ENCODE measurements at places on chromosomes 16 and 17.

- no peak for DNase-seq
These were observed 22.5 kb upstream of the MEAK7 start for GRCh38 chr16:84526794-84527531.

DNA sequence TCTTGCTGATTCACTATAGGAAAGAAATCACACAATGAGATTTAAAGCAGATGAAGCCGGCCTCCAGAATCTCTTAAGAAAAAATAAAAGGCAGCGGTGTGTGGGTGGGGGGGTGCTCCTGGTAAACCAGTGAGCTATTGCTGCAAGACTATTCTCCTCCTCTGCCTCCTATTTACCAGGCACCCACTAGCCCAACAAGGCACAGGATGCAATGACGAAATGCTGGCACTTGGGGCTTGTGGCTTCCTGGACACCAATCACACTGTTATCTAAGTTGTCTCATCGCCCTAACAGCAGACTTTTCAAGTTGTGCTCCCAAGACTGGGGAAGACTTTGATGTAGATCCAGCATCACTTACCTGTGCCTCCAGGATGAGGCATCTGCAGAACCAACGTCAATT lies 50.2 kb upstream of the NDRG4 start:
- DNase-seq = no peak

DNA sequence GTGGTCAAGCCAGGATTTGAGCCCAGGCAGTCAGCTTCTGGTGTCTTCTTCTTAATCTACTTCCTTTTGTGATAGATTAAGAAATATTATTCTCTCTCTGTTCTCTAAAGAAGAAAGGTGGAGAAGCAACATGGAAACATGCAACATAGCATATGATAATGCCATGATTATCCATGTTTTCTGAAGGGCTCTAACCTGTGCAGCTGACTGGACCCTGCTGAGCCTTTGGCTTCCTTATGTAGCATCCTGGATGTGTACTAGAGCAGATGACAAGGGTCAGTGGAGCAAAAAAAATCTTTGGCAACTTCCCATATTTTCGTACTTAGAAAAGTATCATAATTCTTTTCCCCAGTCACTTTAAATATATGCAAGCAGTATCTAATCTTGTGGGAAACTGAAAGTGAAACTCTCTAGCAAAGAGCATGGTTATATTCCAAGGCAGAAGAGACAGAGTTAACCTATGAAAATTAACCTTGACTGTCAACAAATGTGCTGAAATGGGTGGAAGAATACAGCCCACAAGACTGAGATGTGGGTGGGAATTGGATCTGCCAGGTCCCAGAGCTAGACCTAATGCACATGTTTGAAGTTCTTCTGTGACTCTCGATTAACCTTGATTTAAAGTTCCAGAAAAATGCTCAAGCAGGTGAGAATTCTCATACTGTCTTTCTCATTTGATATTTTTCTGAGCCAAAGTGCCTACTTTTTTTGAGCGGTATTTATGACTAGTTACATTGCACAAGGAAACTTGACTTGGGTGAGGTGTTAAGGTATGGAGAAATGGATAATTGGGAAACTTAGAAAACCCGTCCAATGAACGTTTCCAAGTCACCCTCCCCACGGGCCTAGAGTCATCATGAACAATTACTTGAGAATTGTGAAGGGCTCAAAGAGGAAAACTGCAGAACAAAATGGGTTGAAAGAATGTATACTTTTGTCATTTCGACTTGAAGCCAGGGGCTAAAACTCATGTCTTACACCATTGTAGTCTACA lies 248.6 kb downstream of the FTO start:
- no peak for DNase-seq

DNA sequence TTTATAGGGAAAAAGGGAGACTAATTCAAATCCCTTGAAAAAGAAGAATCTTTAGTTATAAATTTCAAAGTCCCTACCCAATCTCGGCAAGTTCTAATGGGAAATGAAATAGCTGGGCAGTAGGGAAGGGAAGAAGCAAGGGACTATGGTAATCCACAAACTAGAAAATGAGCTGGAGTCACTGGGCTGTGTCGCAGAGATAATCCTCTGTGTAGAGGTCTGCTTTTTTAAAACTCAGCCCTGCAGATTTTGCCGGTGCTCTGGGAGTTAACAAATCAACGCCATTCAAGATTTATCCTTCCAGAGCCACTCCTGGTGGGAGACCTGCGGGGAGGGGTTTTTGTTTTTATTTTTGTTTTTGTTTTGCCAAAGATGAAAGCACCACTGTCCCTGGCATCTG lies 20.8 kb downstream of the SNX11 start:
- no peak for DNase-seq

- no peak for DNase-seq
These were observed 45.8 kb upstream of the ATF7IP2 start for GRCh38 chr16:10339777-10340732.

DNA sequence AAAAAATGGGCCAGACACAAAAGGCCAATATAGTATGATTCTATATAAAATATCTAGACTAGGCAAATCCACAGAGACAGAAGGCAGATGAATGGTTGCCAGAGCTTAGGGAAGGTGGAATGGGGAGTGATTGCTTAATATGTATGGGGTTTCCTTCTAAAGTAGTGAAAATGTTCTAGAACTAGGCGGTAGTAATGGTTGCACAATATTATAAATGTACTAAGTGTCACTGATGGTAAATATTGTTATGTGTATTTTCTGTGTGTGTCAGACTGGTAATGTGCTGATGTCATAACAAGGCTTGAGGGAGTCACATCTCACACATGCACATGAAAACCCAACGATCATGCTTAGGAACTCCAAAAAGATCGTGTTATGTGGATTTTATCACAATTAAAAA lies 106.9 kb upstream of the SIAH1 start:
- DNase-seq = no peak

GRCh38 chr16:87533061-87533460 lies 40.2 kb upstream of the ZCCHC14 start:
- DNase-seq = no peak

DNA sequence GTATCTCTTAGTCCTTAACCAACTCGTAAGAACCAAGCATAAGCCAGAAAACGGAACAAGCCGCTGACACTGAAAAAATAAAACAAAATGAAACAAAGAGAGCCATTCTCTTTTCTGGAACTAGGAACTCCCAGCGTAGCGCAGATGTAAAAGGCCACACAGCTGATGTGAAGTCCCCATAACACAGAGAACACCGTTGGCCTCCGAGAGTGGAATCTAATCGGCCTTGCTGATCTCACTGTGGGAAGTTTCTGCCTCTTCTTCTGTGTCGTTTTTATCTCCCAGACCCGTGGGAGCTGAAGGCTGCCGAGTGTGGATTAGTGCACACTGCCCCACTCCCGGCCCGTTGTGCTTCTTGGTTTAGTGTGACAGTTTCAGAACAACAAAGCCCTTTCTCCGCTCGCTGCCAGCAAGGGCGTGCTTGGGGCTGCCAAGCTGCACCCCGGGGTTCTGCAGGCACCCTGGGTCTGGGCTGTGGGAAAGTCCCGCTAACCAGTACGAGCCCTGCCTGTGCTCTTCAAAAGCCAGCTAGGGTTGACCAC lies 21.7 kb downstream of the TTYH2 start:
- DNase-seq = no peak

DNA sequence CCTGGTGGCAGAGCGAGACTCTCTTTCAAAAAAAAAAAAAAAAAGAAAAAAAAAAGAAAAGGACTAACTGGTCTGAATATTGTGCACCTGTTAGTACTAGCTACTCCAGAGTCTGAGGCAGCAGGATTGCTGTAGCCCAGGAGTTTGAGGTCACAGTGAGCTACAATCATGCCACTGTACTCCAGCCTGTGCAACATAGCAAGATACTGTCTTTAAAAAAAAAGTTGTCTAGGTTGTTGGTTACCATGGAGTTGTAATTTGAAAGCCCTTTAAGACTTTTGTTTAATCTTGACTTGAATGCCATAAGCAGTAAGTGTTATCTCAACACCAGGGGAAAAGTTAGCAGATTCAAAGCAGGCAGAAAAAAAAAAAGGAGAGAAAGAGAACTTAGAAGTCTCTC lies 10.9 kb upstream of the C16orf54 start:
- DNase-seq = no peak

GRCh38 chr17:21039839-21040575 lies 2.8 kb downstream of the USP22 start:
- no peak for DNase-seq

GRCh38 chr17:48453447-48453846 lies 23.4 kb upstream of the SKAP1 start:
- no peak for DNase-seq

DNA sequence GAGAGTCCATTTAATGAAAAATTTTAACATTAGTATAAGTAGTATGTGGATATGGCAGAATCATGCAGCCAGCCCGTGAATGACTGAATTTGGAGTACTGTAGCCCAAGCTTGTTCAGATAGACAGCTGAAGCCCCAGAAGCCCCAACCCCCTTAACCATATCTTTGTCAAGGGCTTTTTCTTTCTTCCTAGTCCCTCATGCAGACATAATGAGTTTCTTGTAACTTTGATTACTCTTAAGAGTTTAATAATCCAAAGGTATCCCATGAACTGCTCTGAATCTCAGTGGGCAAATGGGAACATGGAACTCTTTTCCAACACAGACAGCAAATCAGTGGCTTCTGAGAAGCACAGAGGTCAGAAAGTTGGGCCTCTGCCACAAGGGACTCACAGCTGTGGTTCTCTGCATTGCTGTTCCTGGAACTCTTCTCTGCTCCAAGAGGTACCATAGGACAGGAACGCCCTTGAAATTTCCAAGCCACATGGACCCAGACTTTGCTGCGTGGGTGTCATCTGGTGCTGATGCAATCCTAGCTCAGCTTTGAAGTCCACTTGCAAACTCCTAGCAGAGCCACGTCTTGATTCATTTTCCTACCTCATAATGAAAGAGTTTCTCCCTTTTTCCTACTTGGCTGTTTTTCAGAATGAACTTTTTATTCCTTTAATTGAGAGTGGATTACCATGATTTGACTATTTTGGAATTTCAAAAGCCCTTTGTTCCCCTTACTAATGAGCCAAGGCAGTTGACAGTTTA lies 18.1 kb downstream of the LYRM1 start:
- DNase-seq = no peak

DNA sequence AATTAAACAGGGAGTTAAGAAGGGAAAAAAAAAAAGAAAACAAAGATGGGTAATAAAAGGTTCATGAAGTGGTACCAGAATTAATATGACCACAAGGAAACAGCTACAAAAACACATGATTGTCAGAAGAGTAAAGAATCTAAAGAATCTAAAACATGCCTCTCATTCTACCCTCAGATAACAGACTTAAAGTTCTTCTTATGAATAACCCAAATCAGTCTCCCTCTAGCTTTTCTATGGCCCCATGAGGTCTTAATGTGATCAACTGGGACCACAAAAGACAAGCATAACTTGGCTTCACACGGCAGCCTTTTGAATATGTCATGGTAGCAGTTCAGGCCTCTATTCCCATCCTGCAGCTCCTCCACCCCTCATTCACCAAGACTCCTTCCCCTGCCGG lies 6.9 kb downstream of the MYH10 start:
- DNase-seq = no peak

DNA sequence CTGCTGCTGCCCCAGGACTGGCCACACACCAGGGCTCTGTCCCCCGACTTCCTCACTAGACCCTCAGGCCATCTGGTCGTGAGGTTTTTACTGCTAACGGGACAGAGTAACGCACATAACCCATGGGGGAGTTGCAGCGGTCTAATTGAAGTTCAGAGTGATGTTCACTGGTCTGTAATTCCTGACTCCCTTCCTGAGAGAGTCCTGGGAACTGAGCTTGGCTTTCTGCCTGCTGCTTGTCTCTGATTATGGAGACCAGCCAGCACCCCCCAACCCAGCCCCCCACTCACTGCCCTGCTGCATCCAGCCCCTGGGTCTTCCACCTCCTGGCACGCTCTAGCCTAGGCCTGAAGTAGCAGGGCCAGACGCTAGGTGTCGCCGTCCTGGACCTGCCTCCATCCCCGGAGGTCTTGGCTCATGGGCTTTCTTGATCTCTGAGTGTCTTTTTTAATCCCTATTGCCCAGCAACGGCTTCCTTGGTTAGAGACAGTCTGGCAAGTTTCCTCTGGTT lies 192.9 kb downstream of the CCDC182 start:
- DNase-seq = no peak

DNA sequence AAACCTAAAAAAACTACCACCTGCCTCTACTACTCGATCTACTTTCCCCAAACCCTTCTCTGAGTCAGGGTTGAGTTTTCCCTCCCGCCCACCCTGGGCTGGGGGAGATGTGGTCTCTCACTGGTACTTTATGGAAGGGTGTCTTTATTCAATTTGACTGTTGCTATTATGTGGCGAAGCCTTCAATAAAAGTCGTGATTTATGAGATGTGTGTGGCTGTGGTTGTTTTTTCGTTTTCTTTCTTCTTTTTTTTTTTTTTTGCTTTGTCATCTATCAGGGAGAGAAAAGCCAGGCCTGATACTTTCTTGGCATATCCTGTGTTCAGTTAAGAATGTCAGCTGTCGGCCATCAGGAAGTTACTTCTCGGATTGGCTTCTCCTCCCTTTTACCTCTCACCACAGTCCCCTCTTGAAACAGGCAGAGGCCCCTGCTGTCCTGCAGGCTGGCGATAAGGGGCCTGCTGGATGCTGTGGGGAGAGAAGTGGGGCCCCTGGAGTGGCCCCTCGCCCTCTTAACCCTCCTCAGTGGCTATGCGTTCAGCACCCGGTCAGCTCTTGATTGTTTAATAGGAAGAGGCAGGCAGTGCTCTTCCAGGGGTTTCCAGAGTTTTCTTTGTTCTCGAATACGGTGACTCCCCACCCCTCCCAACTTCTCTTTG lies 123.0 kb downstream of the MSI2 start:
- no peak for DNase-seq

GRCh38 chr17:8474826-8475225 lies 39.1 kb downstream of the NDEL1 start:
- no peak for DNase-seq

DNA sequence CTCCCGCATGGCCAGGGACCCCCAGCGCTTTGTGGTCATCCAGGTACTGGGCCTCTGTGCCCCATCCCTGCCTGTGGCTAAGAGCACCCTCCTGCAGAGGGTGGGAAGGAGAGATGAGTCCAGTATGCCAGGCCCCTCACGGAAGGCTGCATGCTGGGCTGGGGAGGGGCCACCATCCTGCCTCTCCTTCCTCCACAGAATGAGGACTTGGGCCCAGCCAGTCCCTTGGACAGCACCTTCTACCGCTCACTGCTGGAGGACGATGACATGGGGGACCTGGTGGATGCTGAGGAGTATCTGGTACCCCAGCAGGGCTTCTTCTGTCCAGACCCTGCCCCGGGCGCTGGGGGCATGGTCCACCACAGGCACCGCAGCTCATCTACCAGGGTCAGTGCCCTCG lies 3.7 kb downstream of the MIEN1 start:
- no peak for DNase-seq

DNA sequence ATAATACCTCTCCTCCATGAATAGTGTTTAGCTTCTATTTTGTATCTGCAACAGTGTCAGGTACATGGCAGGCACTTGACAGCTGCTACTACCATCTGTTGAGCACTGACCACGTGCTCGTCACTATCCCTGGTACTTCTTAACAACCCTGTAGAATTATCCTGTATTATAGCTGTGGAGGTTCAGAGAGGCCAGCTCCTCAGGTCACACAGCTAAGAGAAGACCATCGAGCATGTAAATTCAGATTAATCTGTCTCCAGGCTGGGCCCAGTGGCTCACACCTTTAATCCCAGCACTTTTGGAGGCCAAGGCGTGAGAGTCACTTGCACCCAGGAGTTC lies 26.3 kb downstream of the WSB1 start:
- no peak for DNase-seq

- DNase-seq = no peak
These were observed 54.1 kb downstream of the HLF start for GRCh38 chr17:55318715-55319487.

GRCh38 chr17:4870855-4871254 lies 28.5 kb upstream of the C17orf107 start:
- DNase-seq = no peak

- DNase-seq = no peak
These were observed 9.5 kb downstream of the XPO6 start for GRCh38 chr16:28202147-28202746.

GRCh38 chr17:81959362-81960129 lies 1.4 kb downstream of the NOTUM start:
- no peak for DNase-seq

All from HS-5 (cell line).